ENCODE measurements at places on chromosomes 5 and 9.
A peak's percentile ranks its signal among the peaks of the same experiment; 100 is the strongest.

GRCh38 chr9:129712634-129713401 is 40.0 kb downstream of the PTGES start:
- no peak for DNase-seq

GRCh38 chr9:131258698-131259431 is 17.4 kb downstream of the FAM78A start:
- DNase-seq = no peak

- DNase-seq = no peak
These were observed 323.9 kb downstream of the TMEM161B start for GRCh38 chr5:87944553-87945285.

- no peak for DNase-seq
These were observed 3.3 kb downstream of the OR1L8 start for GRCh38 chr9:122579874-122580273.

DNA sequence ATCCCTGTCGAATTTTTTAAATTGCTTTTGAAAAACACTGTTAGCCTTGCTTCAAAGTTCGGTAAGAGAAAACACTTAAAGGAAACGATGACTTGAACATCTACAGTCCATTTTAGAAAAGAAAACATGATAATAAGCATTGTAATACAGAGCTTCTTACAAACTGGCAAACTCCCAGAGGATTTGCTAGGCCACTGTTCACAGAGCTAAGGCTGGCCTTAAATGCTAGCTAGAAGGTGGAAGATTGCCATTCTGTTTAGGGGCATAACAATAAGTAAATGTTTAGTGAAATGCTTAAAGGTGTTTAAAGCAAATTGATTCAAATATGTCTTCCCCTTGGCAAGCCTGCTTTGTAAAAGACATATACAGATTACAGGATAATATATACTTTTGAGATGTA is 169.6 kb downstream of the TLE4 start:
- no peak for DNase-seq

DNA sequence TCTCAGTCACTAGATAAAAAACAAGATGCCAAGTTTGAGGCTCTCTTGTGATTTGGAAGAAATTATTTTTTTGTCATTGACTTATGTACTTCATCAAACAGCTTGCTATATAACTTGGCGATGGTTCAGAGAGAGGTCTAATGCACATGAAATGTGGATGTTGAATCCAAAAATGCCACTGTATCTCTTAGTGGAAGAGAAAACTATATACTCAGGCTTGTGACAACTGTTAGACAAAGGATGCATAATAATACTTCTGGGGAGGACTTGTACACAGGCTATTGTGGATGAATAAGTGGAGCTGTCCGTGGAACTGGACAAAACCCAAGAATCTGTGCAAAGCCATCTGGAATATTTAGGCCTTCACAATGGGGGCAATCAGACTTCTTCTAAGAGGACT is 162.9 kb upstream of the NMUR2 start:
- DNase-seq = no peak

DNA sequence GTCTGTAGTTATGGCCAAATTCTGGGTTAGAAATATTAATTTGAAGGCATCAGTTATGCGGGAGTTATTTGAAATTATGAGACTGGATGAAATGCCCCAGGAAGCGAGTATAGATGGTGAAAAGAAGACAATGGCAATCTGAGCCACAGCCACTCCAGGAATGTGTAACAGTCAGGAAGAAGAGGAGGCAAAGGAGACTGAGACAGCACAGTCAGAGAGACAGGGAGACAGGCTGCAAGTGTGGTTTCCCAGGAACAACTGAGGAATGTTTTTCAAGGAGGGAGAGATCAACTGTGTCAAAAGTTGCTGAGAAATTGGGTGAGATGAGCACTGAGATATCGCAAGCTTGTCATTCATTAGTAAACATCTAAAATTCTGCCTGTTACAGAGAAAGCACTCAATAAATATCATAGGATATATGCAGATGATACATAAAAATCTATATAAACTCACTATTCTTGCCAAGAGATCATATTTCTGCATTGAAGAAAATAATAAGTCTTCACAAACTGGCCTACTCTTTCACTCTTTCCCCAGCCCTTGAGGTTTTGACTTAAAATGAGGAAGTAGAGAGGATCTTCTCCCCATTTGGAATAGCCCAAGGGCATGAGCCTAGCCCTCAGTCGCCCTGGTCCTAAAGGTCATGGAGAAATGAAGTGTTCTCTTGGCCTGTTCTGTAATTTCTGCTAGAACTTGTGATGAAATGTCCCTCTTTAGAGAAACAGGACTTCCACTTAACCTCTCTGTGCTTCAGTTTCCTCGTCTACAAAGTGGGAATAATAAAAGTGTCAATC is 48.5 kb upstream of the RLN1 start:
- no peak for DNase-seq

DNA sequence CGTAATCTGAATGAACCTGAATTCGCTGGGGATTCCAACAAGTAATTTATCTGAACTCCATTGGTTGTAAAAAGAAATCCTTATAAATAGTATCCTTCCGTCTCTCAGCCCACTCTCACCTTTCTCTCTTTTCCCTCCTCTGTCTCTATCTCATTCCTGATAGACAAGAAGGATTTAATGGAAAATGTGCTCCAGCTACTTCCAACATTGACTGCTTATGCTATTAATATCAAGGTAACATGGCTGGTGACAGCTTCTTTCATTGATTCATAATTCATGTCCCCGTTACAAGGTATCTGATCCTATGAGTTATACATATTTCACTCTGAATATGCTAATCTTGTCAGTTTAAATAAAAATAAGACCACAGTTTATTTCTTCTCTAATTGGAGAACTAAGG is 326.8 kb downstream of the RASEF start:
- DNase-seq = no peak

GRCh38 chr5:134432677-134433359 is 21.1 kb upstream of the CDKN2AIPNL start:
- DNase-seq = no peak

DNA sequence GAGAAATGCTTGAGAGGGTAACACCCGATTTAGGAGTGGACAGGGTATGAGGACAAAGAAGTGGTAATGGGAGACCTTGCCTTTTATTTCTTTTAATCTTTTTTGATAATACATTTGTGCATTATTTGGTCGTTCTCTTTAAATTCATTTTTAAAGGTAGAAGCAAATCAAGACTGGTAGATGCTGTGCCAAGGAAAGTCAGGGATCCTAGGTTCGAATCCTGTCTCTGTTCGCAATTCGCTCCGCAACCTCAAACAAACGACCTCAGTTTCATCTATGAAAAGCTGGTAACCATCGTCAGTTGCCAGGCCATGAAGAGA is 353 bp upstream of the TMED9 start:
- no peak for DNase-seq

DNA sequence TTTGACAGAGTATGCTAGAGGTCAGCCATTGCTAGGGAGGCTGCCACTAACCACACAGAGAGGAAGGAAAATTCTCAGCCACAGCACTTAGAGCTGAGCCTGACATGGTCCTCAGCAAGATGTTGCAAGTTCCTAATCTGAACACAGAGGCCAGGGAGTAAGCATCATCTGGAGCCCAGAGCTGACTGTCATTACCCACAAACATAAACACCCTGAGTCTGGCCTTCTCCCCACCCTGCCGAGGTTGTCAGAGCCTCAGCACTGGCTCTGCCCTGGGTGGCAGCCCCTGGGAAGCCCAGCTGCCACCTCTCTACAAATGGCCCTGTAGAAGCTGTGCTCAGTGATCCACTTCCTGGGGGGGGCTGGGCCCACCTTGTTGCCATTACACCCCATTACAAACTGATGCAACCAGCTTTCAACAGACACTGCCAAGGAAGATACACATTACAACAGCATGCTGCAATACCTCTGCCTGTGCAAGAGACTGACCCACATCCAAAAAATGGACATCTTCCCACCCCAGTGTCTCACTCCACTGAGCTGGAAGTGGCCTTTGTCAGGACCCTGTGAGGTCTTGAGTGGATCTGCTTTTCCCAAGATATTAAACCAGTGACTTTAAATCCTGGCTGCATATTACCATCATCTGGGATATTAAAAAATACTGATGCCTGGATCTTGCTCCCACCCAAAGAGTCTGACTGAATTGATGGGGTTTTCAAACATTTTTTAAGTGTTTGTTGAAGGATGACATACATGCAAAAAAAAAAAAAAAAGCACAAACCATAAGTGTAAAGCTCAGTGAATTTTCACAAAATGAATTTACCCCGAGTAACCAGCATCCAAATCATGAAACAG is 33.0 kb downstream of the IRF1 start:
- DNase-seq = no peak

GRCh38 chr5:144742361-144742760 is 571.7 kb downstream of the KCTD16 start:
- no peak for DNase-seq

DNA sequence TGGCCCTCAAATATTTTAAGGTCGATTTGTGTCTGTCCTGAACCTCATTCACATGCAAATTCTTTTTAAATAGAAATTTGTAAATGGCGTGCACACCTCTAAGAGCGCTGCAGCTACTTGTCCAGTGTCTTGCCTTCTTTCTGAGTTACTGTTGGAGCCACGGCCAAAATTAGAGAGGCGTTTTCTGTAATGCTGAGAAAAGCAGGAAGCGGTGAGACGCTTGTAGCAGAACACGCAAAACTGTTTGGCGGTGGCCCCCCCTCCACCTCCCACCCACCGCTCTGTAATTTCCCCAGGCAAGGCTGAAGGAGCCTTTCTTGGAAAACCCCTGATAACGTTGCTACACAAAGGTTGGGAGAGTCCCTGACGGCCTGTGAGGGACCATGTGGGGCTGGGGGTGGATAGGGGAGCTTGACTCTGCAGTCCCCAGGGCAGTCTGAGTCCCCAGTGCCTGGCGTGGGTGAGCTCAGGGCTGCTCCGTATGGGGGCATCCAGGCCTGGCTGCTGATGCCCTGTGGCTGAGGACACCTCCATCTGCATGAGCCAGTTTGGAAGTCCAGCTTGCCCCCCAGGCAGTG is 96.5 kb downstream of the GADD45G start:
- no peak for DNase-seq

DNA sequence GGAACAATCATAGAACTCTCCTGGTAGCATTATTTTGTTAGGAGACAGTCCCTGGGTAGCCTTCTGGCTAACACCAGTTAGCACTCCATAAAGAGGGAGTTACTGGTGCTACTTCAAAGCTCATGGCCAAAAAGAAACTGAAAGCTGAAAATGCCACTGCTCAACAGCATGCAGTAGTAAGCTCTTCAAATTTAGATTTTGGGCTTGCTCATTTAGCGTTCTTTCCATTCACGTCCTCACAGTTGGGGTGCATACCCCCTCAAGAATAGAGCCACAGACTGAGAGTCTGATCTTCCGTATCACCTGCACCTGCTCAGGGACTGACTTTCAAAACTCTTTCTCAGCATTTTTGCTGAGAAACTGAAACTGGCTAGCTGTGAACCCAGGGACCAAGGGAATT is 24.7 kb downstream of the NTRK2 start:
- no peak for DNase-seq

- no peak for DNase-seq
These were observed 365.9 kb downstream of the ZSWIM6 start for GRCh38 chr5:61697809-61698558.

- no peak for DNase-seq
These were observed 592 bp downstream of the ANKRD55 start for GRCh38 chr5:56232538-56232937.

GRCh38 chr5:177462021-177462670 is 11.3 kb downstream of the DBN1 start:
- no peak for DNase-seq

GRCh38 chr5:54794135-54794975 is 191.0 kb downstream of the ESM1 start:
- no peak for DNase-seq

DNA sequence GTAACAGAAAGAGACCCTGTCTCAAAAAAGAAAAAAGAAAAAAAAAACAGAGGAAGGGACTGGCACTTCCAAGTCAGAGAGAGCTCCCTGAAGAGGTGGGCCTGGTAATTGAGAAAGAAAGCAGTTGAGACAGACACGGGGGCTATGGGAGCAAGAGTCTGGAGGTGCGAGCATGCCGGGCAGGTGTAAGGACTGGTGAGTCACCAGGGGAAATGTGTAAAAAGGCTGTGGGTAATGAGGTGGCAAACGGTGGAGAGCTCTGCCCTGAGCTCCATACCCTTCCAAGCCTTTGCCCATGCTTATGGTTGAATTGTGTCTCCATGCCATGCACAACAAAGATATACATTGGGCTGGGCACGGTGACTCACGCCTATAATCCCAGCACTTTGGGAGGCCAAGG is 18.0 kb upstream of the JADE2 start:
- DNase-seq = peak; percentile 23

GRCh38 chr5:119274767-119275130 is 81.1 kb upstream of the TNFAIP8 start:
- no peak for DNase-seq

DNA sequence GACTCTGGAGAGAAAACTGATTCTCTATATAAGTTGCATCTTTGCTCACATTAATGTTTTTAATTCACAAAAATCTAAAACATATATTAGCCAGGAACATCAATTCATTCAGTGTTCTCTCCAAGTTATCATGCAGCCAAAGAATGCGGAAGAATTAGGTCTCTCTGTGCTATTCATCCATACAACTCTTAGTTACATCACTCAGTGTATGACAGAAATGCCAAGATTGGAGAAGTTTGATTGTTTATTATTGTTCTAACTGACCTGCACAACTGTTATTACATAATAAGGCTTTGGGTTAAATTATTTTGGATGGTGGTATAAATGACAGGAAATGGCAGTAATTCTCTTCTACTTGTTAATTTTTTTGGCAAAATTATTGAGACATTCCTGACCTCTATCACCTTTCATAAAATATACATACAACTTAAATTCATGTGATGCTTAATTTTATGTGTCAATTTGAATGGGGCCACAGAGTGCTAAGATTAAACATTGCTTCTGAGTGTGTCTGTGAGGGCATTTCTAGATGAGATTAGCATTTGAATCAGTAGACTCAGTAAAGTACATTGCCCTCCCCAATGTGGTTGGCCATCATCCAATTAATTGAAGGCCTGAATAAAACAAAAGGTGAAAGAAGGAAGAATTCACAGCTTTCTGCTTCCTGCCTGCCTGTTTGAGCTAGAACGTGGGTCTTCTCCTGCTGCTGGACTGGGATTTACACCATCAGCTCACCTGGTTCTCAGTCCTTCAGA is 70.2 kb downstream of the NR2F1-AS1 start:
- DNase-seq = no peak

DNA sequence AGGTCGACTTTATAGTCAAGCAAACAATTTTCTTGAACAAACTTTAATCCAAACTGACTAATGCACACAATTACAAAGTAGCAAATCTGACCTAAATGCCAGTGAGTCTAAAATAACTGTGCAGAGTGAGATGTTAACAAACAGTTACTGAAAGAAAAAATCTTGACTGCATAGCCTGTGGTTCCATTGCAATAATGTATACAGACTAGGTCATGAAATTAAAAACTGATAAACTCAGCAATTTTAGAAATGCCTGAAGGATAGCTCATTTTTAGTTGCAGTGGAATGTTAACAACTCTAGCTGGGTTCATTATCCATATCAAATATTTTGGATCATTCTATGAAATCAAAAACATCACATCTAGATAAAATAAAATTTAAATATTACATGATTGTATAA is 73.4 kb upstream of the CDH12 start:
- DNase-seq = no peak

GRCh38 chr5:134649163-134649835 is 714 bp downstream of the SEC24A start:
- no peak for DNase-seq

Measured in LoVo (cell line).